ENCODE measurements at places on chromosomes 7 and 10.
A peak's percentile ranks its signal among the peaks of the same experiment; 100 is the strongest.

- DNase-seq: no peak
These were observed 167.8 kb downstream of the RAMP3 start for GRCh38 chr7:45325378-45325777.

GRCh38 chr10:62559481-62560200, 185.5 kb downstream of the ZNF365 start:
- DNase-seq: no peak

GRCh38 chr10:71970869-71971268, 6.7 kb downstream of the CHST3 start:
- no peak for DNase-seq

GRCh38 chr10:96986200-96986856, 154.2 kb downstream of the LCOR start:
- no peak for DNase-seq

- no peak for DNase-seq
These were observed 6.0 kb downstream of the EGFR start for GRCh38 chr7:55024776-55025175.

DNA sequence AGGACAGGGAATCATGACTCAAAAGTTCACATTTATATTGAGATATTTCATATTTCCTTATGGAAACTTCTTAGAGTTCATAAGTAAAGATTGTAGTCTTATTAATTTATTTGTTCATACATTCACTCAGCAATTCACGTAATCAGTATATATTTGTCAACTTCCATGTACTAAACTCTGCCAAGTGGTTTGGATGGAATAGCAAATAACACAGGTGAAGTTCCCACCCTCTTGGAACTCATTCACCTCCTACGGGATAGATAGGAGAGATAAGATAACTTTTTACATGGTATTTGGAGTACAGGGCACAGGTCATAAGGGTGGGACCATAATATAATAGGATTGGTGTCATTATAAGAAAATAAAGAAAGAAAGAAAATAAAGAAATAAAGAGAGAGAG, 234.0 kb downstream of the CDC14C start:
- no peak for DNase-seq

DNA sequence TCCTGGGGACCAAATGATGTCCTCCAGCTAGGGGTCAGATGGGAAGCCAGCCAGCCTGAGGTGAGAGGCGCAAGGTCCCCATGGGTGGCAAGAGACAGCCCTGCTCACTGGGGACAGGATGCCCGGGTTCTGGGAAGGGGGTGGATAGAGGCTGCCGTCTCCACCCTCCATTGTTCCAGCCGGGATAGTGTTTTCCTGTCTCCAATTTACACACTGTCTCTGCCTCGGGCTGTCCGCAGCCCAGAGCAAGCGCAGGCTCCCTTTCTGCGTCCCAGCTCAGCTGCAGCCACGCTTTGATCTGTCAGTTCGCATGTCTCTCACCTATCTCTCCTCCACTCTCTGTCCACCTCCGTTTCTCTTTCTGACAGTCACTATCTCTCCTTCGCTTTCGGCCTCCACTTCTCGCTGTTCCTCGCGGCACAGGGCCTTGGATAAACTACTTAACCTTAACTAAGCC, 2.1 kb downstream of the EPHB4 start:
- DNase-seq: no peak

DNA sequence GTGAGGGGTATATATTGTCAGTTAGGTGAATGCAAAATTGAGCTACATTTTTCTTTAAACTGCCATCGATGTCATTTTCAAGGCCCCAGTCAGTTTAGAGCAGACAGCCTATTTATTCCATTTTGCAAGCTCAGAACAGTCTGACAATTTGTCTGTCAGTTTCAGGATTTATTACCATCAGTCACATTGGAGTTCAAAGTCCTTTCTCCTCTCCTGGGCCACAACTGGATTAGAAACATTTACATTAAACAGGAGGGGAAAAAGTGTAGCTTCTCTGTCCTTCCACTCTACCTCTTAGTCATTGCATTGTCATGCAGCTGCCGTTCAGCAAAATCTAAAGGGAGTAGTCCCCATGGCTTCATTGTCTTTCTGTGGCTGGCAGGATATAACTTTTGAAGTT, 3.5 kb upstream of the GHITM start:
- no peak for DNase-seq

DNA sequence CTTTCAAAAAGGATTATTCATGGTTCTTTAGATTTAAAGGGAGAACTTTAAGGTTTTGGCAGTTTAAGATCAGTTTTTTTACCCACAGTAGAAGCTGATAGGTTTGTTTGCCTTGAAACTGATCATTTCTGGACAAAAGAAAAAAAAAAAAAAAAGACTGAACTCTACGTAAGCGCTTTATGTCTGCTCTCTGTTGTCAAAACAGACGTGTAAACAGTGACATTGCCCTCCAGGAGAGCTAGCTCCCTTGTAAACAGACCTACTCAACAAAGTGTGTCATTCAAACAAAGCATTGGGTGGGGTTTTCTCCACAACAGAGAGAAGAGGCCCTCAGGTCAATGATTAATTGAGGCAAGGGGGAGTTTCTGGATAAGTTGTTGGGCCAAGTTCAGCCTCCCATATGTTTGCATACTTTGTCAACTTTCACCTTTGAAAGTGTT, 568.1 kb upstream of the LRRN3 start:
- DNase-seq: no peak

DNA sequence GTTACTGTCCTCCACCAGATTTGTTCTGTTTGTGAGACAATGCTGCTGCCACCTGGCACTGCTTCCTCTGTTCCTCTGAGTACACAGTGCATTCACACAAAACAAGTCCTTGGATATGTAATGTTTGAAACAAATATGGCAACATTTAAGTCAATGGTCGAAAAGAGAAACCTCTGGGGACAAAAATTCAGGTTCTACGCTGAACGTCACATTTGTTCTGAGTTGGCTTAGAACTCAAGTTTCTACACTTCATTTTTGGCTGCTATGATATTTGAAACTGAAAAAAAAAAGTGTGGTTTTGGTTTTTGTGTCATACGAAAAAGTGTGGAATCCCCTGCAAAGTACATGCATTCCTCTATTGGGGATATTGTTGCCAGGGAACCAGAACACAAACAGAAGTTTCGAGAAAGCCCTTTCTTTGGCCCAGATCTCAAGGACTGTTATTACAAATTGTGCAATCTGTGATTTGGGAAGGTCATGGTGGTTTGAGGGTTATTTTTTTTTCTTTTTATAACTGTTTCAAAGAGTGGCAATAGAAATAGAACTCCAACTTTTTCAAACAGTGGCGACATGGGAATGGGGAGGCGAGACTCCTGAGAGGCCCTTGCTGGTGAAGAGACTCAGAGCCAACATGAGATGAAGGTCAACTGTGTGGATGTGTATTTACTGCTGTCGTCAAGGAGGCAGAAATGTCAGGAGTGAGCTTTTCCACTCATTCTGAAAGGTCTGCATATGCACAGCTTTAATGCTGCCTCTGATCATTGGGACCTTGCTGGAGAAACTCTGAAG, 127.5 kb downstream of the CUBN start:
- DNase-seq: peak; percentile 87

DNA sequence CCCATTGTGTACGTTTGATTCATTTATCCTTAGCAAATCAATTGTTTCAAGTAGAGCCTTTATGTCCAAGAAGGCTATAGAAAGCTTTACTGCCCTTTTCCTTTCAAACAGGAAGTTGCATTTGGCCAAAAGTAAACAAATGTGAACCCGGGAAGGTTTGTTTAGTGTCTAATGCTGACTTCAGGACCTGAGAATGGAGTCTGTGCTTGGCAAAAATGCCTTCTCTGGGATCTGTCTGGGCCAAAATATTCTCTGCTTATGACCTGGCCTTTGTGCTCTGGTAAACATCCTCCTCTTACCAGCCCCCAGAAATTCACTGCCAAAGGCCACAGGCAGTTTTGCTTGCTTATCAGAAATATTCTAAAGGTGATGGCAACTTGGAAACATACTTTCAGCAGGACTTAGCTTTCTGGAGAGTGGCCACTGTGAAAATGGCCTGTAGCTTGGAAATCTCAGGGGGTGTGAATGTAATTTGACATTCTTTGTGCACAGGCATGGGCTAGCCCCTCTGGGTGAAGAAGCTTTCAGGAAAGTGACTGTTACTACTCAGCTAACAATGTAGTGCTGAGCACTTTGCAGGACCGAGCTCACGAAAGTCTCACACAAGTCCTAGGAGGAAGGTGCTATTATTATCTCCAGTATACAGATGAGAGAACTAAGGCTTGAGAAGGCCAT, 199.5 kb downstream of the PTEN start:
- DNase-seq: no peak

- DNase-seq: no peak
These were observed 60.8 kb upstream of the EBF3 start for GRCh38 chr10:130024779-130025325.

GRCh38 chr10:96440361-96441292, 73.1 kb downstream of the TLL2 start:
- no peak for DNase-seq

DNA sequence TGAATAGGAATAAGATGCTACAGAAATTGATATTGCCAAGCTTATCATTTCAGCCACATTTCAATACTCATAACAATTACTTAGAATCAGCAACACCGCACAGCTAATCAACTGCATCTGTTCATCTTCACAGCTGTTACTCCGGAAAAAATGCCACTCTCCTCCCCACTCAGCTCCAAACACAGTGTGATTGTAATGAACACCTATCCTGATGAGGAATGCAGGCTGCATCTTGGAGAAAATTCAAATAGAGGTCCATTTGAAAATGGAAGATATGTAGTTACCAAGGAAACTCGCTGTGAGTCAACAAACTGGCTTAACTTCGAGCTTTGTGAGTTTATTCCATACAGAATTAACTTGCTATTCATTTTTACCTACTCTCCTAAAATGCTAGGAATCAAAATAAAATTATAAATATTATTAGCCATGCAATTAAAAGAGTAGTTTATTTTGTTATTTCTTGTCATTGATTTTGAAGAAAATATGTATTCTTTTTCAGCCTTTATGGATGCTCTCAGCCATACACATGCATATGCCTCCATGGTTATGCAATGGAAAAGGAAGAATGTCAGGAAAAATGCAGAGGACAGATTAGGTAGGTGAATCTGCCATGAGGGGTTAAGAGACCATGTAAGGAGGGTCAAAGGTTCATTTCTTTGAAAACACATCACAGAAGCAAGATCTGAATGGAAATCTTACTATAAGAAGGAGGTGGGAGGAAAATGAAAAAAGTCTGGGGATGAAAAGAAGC, 267.2 kb downstream of the POM121L12 start:
- DNase-seq: no peak

DNA sequence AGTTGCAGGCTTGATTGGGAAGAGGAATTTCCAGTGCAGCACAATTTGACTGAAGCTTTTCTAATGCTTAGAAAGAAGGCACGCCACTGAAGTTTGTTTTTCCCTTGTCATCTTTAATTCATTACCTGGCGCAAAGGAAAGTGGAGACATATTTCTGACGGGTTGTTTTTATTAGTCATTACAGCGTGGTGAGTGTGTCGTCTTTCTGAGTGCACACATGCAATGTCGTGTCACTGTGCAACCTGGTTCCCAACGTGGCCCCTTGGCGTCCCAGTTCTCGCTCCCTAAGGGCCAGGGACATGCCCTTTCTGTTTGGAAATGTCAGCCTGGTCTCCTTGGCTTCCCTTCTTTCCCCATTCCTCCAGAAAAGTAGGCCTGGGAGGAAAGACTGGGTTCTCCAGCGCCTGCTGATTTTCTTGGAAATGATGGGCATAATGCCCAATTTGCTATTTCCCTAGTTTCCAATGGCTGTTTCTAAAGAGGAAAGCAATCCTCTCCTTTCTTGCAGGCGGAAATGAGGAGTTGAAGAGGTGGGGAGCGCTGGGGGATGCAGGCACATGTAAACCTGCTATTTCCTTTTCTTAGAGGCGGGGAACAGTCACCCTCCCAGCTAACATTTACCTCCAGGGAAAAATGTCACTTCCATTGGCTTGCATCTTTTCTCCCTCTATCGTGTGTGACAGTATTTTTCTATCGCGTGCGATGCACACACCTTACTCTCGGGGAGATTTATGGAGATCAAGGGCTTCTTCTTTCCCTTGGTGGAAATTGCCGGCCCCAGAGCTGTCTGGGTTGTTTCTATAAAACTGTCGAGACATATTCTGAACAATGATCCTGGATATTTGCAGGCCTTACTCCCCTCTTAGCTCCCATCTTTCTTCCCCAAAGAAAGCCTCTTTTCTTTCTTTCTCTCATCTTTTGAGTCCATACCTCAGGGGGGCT, 249.8 kb downstream of the ARHGAP12 start:
- DNase-seq: no peak

GRCh38 chr7:117873310-117874190, at the start of gene CTTNBP2:
TSS of gene CTTNBP2 (minus strand) at chr7:117873441. CDS start at chr7:117873415, 26 bp downstream.
- DNase-seq: no peak
